Stimulated activated CD8-positive, alpha-beta memory T cell treated with anti-CD3 and anti-CD28 coated beads, Interleukin-4, amount 100 ng/mL, for 1 hour (primary cell): ENCODE measurements at places on chromosomes 4 and X.

- no peak for DNase-seq
These were observed 33.8 kb downstream of the RBBP7 start for GRCh38 chrX:16836371-16836770.

- DNase-seq = no peak
These were observed 704.8 kb downstream of the ARAP2 start for GRCh38 chr4:35539404-35540055.

GRCh38 chr4:104489731-104490095, 5.0 kb downstream of the CXXC4 start:
- DNase-seq = no peak

GRCh38 chrX:11254417-11255109, 38.6 kb upstream of the AMELX start:
- no peak for DNase-seq

DNA sequence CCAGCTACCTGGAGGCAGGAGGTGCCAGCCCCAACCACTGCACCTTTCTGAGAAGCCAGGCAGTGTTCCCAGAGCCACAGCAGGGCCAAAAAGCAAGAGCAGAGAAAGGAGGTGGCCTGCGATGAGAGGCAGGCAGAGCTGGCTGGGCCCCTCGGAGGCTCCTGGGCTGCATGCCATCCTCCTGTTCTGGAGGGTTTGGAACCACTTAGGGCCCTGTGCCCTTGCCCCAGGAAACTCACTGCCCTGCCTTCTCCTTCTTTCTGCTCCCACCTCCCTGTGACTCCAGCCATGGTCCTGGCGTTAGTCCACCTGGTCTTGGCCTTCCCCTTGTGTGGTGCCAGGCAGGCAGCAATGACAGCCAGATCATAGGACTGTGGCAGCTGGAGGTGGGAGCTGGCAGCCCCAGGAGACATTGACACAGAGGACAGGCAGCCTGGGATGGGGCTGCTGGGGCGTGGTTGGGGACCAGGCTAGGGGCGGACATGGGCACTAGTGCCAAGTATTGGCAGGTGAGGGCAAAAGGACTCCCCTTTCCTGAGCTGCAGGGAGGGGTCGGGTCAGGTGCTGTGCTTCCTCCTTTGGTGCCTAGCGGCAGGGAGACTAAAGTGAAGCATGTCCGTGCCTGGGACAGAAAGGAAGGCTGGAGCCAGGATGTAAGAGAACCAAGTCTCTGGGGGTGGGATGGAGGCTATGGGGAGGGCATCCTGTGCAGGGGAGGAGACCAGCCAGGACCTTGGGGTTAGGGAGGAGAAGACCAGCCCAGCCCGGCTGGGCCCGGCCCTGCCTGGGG, 1.4 kb downstream of the APLN start:
- no peak for DNase-seq
